NCI-H1105 treated with DMSO at 0.1 percent for 48 hours (cell line): ENCODE measurements at places on chromosomes 7 and 10.

DNA sequence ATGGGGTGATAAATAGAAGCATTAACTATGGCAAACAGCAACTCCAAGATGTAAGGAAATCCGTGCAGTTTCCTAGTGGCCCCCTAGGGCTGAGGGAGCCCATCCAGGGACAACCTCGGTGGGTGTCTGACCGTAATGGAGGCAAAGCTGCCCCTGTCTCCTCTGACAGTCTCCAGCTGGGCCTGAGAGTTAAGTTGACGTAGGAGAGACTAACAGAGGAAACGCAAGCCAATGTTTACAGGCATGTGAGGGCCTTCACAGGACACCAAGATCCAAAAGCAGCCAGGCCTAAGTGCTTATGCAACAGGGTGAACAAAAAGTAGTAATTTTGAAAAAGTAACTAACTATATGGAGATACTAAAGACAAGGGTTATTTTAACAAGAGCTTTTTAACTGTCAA, 330.0 kb upstream of the C7orf33 start:
- DNase-seq, result no peak

- DNase-seq, result no peak
These were observed 105.7 kb upstream of the DKK1 start for GRCh38 chr10:52208365-52208764.

GRCh38 chr10:33291053-33291592, 43.3 kb downstream of the NRP1 start:
- no peak for DNase-seq

DNA sequence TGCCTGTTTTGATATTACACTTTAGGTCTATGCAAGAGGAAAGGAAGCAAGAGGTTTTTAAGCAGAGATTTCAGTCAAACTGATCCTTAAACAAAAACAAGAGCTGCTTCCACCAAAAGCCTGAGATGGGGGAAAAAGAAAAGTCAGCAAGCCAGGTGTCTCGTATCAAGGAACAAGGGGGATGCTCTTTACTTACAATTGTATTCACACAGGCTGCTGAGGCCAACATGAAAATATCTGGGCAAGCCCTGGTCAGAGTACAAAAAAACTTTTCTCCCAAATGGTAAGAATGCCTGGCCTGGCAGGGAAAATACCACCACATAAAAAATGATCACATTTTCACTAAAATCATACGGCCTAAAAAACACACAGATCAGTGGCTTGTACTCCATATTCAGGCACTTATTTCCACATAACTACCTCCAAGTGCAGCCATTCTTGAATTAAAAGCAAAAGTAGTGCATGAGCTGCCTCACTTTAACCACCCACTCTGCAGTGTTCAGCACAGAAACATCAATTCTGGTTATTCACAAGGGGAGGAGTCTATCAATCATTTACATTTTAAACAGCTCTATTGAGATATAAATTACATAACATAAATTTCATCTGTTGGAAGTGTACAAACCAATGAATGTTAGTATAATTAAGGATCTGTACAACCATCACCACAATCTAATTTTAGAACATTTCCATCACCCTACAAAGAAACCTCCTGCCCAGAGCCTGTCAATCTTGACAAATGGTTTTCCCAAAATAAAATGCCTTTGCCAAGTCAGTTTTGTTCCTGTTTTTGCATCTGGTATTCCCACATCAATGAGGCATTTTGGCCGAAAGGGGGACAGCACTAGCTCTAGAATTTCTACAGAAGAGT, 70.2 kb downstream of the GRB10 start:
- DNase-seq, result no peak

DNA sequence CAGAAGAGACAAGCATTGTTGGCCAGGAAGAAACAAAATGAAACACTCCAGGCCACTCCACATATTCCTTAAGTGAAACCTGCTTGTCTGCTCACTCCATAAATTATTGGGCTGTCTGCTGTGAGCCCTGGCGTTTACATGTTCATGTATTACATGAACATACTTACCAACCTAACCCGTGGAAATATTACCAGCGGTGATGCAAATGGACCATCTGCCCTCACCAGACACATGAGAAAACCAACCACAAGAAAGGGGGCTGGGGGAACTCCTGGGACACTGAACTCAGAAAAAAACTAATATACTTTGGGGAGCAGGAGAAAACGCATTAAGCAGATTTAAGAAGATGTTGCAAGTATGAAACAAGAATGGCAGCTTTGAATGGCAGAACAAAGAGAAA, 731.2 kb upstream of the IGFBP3 start:
- DNase-seq, result no peak

- no peak for DNase-seq
These were observed 47.4 kb upstream of the SLC29A3 start for GRCh38 chr10:71271662-71272055.

DNA sequence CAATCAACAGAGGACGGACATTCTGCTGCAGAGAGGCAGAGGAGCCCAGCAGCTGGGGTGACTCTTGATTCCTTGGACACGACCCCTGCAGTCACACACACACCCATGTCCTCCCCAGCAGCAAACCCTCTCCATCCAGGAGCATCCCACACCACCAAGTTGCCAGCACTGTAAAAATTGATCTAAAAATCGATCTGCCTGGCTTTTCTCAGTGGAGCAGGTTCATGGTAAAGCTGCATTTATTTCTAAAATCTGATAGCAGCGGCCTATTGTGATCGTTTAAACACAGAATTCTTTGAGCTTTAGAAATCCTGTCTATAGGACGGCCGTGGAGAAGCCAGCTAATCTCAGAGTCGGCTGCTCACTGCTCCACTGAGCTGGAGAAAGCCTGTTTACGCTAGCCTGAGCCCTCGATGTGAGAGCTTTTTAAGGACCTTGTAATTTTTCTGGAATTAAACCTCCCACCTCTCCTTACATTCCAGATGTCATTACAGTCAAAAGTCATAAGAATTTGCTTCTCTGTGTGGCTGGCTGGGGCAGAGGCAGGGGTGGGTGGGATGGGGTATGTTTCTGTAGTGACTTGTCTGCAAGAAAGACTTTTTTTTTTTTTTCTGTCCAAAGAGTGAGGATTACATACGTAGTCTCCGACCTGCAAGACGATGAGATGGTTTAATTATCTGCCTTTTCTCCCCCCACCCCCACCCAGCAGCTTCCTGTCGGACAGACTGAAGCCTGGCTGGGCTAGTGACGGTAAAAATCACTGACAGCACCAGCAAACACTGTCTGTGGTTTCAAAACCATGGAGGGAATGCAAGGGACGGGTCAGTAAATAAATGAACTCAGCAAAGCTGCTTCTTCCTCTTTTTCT, 31.6 kb downstream of the TRIM8 start:
- DNase-seq, result no peak
